Small intestine (tissue), 16 donors: ENCODE measurements at places on chromosomes 12 and 14. TPM values are rescaled to one million over a fixed set of nuclear protein-coding genes. Genes with fewer than 3 reads are reported as not detected.

SRRM4 gene
- not detected for polyA plus RNA-seq

RFX4 gene
- polyA plus RNA-seq, result 0.09 TPM

NID2 gene
- polyA plus RNA-seq, result 18.2 TPM

RNU4-1 gene
- not detected for polyA plus RNA-seq

DPY19L2 gene
- not detected for polyA plus RNA-seq

KRR1 gene
- polyA plus RNA-seq, result 10.0 TPM
